ENCODE measurements at places on chromosomes 7 and 10.
A peak's percentile ranks its signal among the peaks of the same experiment; 100 is the strongest.

GRCh38 chr7:68752485-68753178 is 845.6 kb upstream of the AUTS2 start:
- no peak for DNase-seq

GRCh38 chr7:1432411-1433082 is 26.7 kb downstream of the MICALL2 start:
- peak; percentile 62 for DNase-seq

- no peak for DNase-seq
Observed at GRCh38 chr7:104242638-104243037, 34.8 kb upstream of the ORC5 start.

- no peak for DNase-seq
Observed at GRCh38 chr7:84953234-84953633, 233.6 kb downstream of the SEMA3D start.

DNA sequence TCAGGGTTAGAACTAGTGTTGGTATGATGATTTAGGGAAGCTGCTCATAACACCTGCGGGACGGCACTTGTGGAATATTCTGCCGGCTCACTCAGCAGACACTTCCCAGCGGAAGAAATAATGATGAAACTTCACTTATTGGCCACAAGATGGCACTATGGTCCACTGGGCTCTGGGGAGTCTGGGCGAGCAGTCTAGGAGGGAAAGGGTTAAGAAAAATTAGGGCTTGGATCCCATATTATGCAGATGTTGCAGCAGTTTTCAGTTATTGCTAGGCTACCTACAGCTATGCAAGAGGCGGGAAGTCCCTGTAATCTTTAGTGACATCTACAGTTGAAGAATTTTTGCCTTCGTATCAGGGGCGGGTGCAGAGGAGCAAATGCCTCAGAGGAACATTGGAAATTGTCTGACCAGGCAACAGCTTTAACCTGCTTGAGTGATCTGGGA is 238.7 kb upstream of the PRSS58 start:
- DNase-seq, result no peak

DNA sequence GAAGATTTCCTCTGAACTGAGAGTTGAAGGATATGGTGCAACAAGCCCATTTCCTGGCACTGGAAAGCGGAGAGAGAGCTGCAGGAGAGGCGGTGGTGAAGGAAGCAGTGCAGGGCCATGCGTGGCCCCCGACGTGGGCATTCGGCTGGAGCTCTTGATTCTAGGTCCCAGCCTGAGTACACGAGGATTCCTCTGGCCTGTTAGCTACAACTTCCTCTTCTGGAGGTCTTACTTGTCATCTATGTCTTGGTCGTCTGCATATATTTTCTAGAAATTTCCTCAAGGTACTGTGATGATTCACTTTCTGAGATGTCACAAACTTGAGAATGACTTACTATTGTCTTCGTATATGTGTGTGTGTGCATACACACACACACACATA is 59.2 kb upstream of the JAZF1 start:
- no peak for DNase-seq

- DNase-seq, result no peak
Observed at GRCh38 chr7:85705076-85705475, 518.2 kb upstream of the SEMA3D start.

DNA sequence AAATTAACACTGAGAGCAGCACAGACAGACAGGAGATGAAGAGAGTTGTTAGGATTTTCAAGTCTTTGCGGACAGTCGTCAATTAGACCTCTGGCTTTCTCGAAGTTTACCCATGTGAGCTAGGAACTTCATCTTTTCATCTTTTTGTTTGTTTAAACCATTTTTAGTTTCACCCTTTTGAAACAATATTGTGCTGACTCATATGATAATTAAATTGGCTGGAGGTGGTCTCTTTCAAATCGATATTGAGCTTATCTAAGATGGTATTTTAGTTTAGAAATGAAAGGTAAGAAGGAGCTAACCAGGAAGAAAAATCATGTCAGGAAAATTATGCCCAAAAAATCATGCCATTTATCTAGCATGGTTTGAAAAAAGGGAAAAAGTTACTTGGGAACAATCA is 415.8 kb upstream of the SEMA3A start:
- DNase-seq, result no peak

GRCh38 chr7:4747746-4748145 is 27.7 kb upstream of the AP5Z1 start:
- no peak for DNase-seq

DNA sequence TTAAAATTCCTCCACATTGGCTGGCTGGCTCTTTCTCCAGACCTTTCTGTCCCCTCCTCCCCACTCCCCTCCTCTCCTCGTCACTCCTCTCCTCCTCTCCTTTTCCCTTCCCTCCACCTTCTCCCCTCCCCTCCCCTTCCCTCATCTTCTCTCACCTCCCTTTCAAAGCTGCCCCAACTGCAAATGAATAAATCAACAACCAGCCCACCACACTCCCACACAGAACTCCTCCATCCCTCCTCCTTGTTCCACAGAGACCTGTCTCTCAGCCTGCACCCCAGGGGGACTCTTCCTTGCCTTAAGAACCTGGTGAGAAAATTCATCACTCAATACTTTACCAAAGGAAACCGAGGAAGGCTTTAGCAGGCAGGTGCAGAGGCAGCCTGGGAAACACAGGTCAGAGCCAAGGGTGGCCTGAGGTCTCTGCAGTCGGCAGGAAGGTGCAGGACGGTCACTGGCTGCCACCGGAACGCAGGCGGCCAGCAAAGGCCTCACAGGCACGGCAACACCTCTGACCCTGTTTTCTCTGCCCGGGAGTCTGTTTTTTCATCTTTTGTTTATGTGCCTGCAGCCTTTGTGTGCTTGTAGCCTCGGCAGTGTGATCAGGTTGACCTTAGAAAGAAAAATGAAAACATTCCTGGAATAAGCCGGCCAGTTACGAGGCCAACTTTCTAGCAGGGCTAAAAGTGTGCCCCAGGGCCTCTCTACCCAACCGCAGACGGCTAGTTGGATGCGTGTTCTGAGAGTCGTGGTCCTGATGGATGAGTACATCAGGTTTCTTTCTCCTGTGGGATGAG is 207.6 kb upstream of the KLF6 start:
- DNase-seq, result no peak

DNA sequence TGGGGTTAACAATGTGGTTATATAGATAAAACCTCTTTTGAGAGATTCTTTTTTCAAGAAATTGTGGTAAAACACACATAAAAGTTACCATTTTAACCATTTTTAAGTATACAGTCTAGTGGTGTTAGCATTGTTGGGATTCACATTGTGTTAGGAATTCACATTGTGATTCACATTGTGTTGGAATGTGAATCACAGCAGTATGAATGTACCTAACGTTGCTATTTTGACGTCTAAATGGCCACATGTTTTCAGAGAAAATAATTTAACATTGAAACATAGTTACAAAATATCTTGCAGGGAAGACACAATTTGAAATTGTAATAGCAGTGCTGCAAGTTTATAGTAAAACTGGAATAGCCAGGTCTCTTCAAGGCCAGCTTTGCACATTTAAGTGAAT is 129.0 kb downstream of the BICC1 start:
- no peak for DNase-seq

- no peak for DNase-seq
Observed at GRCh38 chr7:105496521-105496920, 25.6 kb downstream of the PUS7 start.

DNA sequence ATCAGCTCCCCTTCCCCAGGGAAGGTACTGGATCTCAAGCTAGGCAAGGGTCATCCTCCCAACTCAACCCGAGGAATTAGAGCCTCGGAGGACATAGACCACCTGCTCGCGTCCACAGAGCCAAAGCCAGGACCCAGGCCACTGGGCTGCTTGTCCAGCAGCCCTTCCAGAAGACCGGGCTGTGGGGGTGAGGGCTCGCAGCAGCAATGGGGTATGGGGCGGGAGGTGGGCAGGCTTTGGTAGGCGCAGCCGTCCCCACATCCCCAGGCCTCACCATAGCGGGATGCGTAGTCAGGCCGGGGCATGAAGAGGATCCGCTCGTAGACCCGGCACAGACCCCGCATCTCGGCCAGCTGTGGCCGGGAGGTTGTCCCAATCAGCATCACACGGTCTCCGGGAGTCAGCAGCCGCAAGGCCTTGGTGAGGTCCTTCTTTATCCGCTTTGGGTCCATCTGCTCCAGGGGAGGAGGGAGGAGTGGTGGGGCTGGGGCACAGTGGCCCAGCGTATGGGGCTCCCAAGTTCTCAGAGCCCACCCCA is 5.0 kb upstream of the ASB10 start:
- no peak for DNase-seq

DNA sequence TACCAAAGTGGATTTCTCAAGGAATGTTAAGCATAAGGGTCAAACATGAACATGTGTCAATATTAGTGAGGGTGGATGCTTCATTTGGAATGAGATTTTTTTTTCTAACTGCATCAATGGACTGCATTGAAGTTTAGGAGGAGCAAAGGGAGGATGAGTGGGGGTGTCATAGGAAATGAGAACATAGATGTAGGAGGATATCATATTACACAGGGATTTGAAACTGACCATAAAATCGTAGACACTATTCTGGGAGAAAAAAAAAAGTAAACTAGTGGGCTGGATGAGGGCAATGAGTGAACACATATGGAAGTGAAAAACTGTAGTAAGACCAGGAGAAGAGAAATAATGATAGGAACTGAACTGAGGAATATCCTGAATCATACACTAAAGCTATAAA is 109.4 kb downstream of the SEMA3A start:
- no peak for DNase-seq

DNA sequence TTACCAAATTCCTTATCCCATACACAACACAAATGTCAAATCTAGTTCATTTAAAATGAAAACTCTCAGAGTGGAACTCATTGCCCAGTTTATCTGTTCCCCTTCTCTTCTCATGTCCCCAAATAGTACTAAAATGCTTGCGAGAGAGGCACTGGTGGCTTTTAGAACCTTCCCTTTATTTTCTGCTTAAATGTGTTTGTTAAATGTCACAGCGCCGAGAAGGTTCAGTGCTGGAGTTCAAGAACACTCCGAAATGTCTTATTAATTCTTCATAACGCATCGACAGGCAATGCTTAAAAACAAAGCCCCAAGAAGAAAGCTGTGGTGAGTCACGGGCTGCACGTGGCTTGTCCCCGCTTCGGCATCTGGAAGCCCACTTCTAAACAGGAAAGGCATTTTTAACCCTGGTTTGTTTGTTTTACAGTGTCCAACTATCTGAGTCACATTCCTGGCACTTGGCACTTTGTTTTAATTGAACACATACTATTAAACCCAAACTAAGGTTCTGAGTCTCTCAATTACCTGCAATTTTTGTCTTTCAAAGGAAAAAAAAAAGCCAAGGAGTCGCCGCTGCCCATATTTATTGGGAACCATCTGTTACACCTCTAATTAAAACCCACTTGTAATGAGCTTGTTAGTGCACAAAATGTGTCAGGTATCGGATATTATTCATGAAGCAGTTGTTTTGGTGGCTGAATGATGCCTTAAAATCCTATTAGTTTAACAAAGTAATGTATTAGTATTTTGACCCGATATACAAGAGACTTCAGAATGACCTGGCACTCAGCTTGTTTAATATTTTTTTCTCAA is 49.9 kb upstream of the MGMT start:
- no peak for DNase-seq

GRCh38 chr10:11434324-11434723 is 177.1 kb downstream of the USP6NL start:
- DNase-seq, result no peak

DNA sequence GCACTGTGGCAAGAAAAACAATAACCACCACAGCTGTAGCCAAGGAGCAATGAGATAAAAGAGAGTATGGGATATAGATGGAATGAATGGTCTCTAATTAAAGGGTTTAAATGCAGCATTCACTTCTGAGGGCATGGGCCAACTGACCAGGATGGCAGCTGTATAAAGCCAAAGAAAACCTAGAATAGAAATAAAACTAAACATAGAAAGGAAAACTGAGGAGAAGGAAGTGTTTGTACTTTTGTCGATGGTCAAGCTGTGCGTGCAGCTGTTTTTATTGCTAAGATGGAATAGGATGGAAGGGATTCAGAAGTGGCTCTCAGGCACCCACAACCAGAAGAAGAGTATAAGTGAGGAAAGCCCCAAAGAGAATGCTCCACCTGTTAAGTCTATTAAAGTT is 37.9 kb downstream of the ZC3HC1 start:
- DNase-seq, result no peak

DNA sequence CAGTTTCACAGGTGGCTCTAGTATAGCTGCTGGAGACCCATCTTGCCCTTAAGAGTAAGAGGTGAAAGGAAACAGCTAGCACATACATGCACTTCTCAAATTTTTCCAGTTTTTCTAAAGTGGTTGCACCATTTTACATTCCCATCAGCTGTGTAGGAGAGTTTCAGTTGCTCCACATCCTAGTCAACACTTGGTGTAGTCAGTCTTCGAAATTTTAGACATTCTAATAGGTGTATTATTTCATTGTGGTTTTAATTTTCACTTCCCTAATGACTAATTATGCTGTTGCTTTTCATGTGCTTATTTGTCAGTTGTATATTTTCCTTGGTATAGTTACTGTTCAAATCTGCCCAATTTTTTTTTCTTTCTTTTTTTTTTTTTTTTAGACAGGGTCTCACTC is 9.5 kb upstream of the HACD1 start:
- DNase-seq, result no peak

DNA sequence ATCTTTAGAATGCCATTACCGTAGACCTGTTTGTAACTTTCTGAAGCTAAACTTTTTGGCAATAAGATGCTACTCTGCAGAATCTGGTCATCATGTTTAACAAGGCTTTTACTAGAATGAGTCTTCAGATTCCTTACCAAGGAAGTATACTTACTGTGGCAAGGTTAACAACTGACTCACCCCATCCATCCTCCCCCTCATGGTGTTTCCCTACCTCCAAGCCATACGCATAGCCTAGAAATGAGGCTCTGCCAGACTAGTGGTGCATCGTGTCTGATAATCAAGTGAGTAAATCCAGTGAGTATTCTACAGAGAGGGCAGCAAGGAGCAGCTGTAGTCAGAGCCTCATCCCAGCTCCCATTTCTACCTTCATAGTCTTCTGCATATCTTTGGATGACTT is 223.6 kb downstream of the IPMK start:
- no peak for DNase-seq

DNA sequence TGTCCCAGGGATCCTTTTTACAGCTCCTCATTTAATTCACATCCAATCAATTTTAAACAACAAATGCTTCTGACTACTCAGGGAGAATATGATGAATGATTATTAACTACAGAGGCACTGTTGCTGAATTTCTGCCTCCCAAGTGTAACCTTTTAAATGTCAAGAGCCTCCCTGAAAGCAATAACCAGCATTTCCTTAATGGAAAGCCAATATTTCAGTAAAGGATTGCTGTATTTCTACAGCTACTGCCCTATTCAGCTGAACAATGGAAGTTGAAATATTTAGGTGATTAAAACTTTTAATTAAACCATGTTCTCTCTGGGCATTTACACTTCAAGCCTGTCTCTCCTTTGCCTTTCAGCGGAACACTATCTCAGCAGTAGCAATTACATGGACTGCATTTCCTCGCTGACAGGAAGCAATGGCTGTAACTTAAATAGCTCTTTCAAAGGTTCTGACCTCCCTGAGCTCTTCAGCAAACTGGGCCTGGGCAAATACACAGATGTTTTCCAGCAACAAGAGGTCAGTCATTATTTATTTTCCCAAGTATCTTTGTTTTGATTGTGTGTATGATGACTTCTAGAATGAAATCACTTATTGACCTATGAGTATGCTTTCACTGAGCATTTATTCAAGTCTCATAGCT is 304.7 kb downstream of the BICC1 start:
- DNase-seq, result no peak

All from head of caudate nucleus (tissue), 42 donors.